ENCODE measurements at places on chromosomes 3 and 15. TPM values are rescaled to one million over a fixed set of nuclear protein-coding genes. Genes with fewer than 3 reads are reported as not detected.

- DNase-seq = no peak
These were observed 88.7 kb downstream of the SEMA5B start for GRCh38 chr3:122938783-122939425.

GRCh38 chr3:4139462-4140140 lies 163.6 kb upstream of the SETMAR start:
- no peak for DNase-seq

GRCh38 chr3:113890256-113890900 lies 51.8 kb downstream of the GRAMD1C start:
- DNase-seq = no peak

DNA sequence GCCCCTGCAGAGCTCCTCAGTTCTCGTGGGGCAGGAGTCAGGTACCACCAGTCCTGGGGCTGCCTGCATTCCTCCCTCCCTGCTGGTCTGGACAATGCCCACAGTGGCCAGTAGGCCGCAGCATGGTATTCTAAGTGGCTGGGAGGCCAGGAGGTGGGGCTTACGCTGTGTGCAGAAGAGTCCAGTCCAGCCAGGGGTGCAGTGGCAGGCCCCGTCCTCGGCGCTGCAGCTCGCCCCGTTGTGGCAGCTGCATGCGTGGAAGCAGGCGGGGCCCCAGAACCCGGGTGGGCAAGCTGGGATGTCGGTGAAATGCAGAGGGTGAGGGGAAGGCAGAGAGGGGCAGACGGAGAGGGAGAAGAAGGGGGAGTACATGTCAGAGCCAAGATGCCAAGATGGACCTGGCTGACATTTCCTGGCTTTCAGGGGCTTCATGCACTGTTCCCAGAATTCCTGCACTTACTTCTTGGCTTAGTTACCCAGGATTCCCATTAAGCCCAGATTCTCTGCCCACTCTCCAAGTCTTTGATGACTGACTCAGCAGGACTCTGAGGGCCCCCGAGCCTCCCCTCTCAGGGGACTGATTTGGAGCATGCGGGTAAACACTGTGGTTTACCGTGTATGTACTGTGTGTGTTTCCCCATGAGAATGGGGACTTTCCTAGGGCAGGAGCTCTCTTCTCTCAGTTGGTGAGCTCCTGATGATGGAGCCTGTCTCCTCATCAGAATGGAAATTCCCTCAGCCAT lies 47.5 kb downstream of the RAB11A start:
- DNase-seq = peak; percentile 70

DNA sequence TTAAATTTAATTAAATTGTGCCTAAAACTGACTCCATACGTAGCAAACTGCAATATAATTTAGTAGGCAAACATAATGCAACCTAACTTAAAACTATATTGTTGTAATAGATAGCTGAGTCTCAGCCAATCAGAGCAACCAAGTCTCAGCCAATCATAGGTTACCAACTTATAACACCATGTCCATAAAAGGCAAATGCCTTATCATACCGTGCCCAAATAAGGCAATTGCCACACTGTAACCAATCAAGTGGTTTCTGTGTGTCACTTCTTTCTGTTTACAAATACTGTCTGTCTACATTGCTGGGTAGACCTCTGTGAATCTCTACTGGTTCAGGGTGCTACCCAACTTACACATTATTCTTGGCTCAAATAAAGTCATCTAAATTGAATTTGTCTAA lies 728.4 kb upstream of the EPHA6 start:
- no peak for DNase-seq

- no peak for DNase-seq
These were observed 64.7 kb upstream of the NTRK3 start for GRCh38 chr15:88321271-88321670.

- DNase-seq = no peak
These were observed 21.6 kb downstream of the SEC61A1 start for GRCh38 chr3:128073807-128074206.

DNA sequence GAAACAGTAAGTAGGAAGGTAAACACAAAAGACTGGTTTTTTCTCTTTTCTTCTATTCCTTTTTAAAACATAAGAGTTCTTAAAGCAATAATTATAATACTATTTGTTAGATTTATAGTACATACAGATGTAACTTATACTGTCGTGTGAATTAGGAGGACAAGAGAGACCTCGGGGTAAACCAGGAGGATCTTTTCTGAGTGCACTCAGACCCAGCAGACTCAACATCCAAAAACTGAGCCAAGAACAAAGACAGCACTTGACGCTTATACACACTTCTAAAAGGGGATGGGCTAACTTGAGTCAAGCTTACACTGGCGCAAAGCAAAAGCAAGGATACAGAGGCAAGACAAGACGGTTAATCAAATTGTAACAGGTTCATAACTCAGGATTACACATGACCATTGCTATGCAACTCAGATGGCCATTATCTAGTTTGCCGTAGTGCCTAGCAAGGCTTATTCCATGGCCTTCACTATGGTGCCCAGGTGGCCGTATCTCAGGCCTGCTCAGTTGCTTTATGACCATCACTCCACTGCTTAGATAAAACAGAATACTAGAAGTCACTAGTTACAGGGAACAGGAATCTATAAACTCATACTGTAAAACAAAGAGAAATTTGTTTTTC lies 18.6 kb downstream of the MTHFS start:
- DNase-seq = no peak

GRCh38 chr15:85763673-85764633 lies 30.8 kb downstream of the KLHL25 start:
- DNase-seq = no peak

DNA sequence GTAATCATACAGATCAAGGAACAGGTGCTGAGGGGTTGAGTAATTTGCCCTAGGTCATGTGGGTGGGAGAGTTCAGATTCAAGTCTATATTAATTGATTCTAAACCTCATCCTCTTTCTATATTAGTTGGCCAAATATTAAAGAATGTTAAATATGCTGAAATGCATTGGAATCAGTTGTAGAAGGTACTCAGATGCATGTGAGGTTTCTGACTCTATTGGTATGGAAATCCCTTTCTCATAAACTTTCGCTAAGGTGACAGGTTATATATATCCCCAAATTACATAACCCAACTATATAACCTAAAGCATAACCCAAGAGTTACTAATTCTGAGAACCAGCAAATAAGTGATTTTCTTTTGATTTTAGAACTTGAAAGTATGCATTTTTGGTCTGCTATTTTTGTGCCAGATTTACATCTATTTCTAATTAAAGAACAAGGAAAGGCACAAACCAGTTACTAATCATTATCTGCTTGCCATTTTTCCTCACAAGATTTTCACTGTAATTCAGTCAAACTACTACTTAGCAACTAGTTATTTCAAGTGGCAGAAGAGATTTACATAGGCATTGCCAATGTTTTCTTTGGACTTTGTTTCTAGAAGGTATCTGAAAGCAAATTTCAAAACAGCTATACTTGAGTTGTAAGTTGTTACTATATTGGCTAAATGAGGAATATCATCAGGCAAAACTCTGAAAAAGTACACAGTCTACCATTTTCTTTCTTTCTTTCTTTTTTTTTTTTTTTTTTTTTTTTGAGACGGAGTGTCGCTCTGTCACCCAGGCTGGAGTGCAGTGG lies 201.3 kb downstream of the RBMS3 start:
- no peak for DNase-seq

DNA sequence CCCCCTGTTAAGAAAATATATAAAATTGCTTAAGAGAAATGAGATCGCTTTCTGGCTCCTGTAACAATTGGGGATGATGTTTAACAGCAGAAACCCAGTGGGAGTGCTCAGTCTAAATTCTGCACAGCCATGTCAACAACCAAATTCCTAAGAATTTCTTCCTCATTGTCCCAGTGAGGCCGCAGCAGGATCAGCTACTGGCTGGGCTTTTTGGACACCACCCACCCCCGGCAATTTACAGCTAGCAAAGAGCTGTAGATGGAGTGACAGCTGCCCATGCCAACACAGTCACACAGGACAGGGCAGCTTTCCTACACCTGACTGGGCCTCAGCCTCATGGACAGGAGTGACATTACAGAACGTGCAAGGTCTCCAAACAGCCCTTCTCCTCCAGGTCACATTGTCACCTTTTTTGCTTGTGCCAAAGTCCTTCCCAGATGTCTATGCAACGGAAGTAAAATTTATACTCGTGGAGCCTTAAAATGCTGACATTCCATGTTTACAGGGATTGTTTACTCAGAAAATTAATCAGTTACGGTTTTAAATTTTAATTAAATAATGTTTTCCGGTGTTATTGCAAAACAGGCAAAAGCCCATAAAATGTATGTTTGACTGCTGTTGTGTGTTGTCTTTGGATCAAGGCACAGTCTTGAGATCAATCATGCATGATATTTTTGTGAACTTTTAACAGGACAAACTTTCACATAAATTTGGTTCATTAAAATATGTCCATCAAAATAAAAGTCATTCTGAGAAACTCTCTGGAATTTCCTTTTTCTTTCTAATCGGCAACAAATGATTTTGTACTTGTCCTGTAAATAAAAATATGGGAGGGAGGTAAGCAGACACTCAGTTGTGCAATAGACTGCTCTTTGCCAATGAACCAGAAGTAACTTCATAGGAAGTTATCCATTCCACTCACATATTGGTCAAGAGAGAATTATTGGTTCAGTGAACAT lies 943.2 kb downstream of the MCTP2 start:
- peak; percentile 76 for DNase-seq

GRCh38 chr3:185718736-185719593 lies 105.9 kb downstream of the IGF2BP2 start:
- no peak for DNase-seq

DNA sequence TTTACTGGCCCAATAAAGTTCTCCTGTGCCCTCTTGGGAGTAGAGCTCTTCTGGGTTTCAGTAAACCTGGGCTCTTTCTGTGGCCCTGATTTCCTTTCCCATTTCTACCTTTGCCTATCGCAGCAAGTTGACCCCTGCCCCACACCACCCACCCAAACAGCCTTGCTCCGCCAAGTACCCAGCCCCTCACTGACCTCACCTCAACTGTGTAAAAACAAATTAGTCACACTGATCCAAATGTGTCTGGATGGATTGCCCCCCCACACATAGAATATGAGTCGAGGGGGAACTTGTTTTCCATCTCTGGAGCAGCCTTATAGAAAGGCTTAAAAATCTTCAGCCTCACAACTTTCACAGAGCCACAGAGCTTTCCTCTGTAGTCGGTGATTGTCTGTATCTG lies 28.6 kb upstream of the VEPH1 start:
- no peak for DNase-seq

DNA sequence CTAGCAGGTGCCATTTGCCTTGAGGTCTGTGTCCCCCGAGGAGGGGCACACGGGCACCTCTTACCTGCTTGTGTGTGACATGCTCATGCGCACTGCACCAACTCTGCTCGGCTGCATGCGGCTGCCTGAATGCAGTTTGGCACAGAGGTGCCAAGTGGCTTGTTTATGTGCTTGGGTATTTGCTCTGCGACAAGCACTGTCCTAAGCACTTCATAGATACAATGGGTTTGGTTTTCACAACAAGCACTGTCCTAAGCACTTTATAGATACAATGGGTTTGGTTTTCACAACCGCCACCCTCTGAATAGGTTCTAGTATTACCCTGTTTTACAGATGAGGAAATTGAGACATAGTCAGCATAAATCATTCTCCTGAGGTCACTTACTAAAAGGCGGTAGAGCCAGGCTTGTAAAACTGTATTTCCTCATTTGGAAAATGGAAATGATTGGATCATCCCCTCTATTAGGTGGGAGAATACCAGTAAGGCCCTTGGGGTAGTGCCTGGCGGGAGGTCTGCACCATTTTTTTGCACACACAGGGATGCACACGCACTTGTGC lies 487 bp downstream of the ITIH4 start:
- DNase-seq = no peak

DNA sequence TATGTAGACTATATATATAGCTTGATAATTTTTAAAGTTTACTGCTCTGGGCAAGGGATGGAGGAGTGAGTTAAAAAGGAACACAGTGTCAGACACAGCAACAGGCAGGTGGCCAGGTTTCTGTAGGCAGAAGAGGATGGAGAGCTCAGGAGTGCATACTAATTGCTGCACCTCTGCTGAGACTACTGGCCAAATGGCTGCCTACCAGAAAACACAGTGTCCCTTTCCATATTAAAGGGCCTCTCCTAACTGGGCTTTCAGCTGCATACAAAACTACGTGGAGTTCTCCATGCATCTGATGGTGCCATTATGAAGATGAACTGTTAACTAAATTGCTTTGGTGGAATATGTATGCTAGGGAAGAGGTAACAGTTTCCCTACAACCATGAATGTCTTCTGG lies 1.8 kb downstream of the ATP13A4 start:
- DNase-seq = no peak

DNA sequence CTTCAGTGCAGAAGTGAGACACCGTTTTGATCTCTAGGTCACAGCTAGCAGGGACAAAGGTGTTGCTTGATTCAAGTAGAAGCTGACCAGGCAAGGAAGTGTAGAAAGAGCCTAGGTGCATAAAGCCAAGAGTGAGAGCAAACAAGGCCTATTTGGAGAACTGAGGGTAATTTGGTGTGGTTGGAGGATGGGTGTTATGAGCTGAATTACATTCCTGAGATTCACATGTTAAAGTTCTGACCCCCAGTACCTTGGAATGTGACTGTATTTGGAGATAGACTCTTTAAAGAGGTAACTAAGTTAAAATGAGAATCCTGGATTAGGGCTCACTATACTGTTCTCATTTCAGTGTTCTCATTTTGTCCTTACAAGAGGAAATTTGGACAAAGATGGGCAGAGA lies 191.3 kb downstream of the ZMAT3 start:
- DNase-seq = no peak

DNA sequence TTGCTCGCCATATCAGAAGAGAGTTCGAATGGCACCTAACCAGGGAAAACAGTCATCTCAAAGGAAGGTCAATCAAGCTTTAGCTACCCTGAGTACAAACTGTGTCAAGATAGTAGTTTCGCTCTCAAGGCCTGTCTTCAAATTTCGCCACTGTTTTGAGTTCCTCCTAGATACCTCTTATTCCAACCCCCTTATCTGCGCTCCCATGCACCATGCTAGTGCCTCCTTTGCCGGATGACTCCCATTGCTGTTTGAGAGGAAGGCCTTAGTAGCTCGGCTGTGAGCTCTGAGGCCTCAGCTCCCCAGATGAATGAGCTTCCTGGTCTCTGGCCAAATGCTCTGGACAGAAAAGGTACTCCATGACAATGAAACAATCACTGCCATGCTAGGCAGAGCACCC lies 256.0 kb downstream of the ULK4 start:
- no peak for DNase-seq

- no peak for DNase-seq
These were observed 46.8 kb downstream of the UBE2E2 start for GRCh38 chr3:23249961-23250360.

The SPATA12 gene
- 0.22 TPM for polyA plus RNA-seq

The OCA2 gene
- polyA plus RNA-seq = 9.0 TPM

The ZNF501 gene
- polyA plus RNA-seq = 14.8 TPM

The PRSS50 gene
- polyA plus RNA-seq = 3.2 TPM

The AQR gene
- 50.3 TPM for polyA plus RNA-seq

The GP9 gene
- 0.47 TPM for polyA plus RNA-seq
